ENCODE measurements at places on chromosomes 5 and 9. TPM values are rescaled to one million over a fixed set of nuclear protein-coding genes. Genes with fewer than 3 reads are reported as not detected.
A peak's percentile ranks its signal among the peaks of the same experiment; 100 is the strongest.

- peaks cover 1% of the 10 kb centered on the region for H3K36me3 ChIP-seq
- peak overlapping the region; percentile 54 for H3K27ac ChIP-seq
- peak overlapping the region; percentile 80 for H3K4me3 ChIP-seq
- H3K4me1 ChIP-seq = peaks cover 58% of the 10 kb centered on the region
Measured at GRCh38 chr9:5511935-5512580, 1.7 kb downstream of the PDCD1LG2 start.

GRCh38 chr5:154811653-154812465, 38.5 kb downstream of the FAXDC2 start:
- no peak overlapping the region for H3K4me3 ChIP-seq
- H3K36me3 ChIP-seq = peaks cover 80% of the 10 kb centered on the region
- no peak overlapping the region for H3K27ac ChIP-seq
- peak; percentile 43 for DNase-seq
- peaks cover 11% of the 10 kb centered on the region for H3K4me1 ChIP-seq

DNA sequence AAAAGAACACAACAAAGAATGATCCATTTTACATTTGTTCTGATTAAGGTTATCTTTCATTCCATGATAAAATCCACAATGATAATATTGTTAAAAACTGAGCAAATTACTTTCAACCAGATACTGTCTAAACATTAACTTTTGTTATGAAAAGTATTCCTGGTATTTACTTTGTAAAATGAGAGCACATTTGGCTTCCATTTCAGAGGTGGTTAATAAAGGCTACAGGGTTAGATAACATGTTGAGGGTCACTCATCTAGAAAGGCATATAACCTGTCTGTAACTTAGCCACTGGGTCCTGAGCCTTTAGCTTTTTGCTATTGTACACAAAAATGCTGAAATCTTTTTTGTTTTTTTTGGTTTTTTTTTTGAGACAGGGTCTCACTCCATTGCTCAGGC, 99.3 kb downstream of the ANXA2R start:
- H3K4me1 ChIP-seq = peaks cover 3% of the 10 kb centered on the region
- H3K4me3 ChIP-seq = no peak overlapping the region
- H3K27ac ChIP-seq = no peak overlapping the region
- DNase-seq = no peak
- peaks cover 3% of the 10 kb centered on the region for H3K36me3 ChIP-seq
- peaks cover 27% of the 10 kb centered on the region for H3K27me3 ChIP-seq

- H3K4me1 ChIP-seq = no peaks in the 10 kb centered on the region
- H3K4me3 ChIP-seq = no peak overlapping the region
- H3K27ac ChIP-seq = no peak overlapping the region
- H3K36me3 ChIP-seq = no peaks in the 10 kb centered on the region
- DNase-seq = no peak
Measured at GRCh38 chr5:167920589-167920988, 370.9 kb upstream of the WWC1 start.

DNA sequence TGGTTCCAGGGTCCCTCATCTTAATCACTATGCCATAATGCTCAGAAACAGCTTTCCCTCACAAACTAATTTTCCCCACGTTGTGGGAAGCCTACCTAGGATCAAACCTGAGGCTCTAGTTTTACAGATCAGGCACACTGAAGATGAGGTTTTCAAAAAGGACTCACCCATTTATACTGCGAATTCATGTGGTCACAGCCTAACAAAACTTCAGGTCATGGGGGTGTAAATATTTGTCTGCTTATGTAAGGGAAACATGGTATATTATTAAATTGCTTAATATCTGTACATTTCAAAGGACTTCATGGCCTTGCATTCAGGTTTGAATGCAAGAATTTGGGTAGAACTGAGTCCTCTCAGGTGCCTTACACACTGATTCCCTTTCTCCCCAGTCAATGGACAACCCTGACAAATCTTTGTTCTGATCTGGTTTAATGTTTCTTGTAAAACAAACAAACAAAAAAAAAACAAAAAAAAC, 12.1 kb downstream of the ZFAND5 start:
- no peaks in the 10 kb centered on the region for H3K27me3 ChIP-seq
- no peak overlapping the region for H3K27ac ChIP-seq
- peaks cover 68% of the 10 kb centered on the region for H3K36me3 ChIP-seq
- peaks cover 32% of the 10 kb centered on the region for H3K4me1 ChIP-seq
- H3K4me3 ChIP-seq = no peak overlapping the region
- no peak for DNase-seq

DNA sequence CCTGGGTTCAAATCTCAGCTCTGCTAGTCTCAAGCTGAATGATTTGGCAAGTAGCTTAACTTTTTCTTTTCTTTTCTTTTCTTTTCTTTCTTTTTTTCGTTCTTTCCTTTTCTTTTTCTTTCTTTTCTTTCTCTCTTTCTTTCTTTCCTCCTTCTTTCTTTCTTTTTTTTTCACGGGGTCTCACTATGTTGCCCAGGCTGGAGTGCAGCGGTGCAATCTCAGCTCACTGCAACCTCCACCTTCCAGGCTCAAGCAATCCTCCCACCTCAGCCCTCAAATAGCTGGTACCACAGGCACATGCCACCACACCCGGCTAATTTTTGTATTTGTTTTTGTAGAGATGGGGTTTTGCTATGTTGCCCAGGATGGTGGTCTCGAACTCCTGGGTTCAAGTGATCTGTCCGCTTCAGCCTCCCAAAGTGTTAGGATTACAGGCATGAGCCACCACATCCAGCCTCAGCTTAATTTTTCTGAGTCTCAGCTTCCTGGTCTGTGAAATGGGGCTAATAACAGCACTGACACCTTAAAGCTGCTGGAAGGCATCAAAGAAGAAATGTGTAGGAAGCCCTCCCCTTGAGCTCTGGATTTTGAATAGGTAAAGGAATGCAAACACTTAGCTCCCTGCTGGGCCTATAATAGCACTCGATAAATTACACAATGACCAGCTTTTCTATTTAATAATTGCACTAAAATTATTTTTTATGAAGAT, 17.5 kb upstream of the PPARGC1B start:
- DNase-seq = no peak
- no peaks in the 10 kb centered on the region for H3K36me3 ChIP-seq
- H3K27me3 ChIP-seq = peaks cover 25% of the 10 kb centered on the region
- no peak overlapping the region for H3K4me3 ChIP-seq
- H3K4me1 ChIP-seq = no peaks in the 10 kb centered on the region
- no peak overlapping the region for H3K27ac ChIP-seq

DNA sequence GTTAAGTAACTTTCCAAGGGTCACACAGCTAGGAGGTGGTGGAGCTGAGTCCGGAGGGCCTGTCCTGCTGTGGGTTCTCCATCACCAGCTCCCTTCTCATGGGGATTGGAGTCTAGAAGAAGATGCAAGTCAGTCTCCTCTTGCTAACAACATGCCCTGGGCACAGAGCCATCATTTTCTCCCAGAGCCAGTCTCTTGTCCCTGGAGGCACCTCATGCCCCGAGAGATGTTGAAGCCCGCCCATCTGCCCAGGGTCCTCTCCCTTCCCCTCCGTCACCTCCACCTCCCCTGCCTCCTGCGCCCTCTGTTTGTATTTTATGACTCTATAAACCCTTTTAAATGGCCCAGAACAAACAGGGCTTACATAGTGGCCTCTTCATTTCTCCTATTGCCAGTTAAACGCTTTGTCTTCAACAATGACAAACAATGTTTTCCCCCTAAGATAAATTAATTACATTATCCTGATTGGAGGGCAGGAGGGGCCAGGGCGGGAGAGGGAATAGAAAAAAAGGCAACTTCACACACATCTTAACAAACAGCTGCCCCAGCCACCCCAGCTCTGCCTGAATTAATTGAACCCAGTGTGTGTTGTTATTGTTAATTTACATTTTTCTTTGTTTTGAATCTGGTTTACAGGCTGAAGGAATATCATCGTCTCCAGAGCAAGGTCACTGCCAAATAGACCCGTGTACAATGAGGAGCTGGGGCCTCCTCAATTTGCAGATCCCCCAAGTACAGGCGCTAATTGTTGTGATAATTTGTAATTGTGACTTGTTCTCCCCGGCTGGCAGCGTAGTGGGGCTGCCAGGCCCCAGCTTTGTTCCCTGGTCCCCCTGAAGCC, 55.8 kb downstream of the ASS1 start:
- DNase-seq = no peak
- no peaks in the 10 kb centered on the region for H3K36me3 ChIP-seq
- no peak overlapping the region for H3K4me3 ChIP-seq
- H3K27me3 ChIP-seq = no peaks in the 10 kb centered on the region
- H3K4me1 ChIP-seq = no peaks in the 10 kb centered on the region

Gene BRINP1
- not detected for total RNA-seq

GRCh38 chr9:76585487-76586389, 126.8 kb downstream of the GCNT1 start:
- no peak overlapping the region for H3K27ac ChIP-seq
- no peak overlapping the region for H3K4me3 ChIP-seq
- peaks cover 13% of the 10 kb centered on the region for H3K27me3 ChIP-seq
- H3K36me3 ChIP-seq = no peaks in the 10 kb centered on the region

Gene ANKRD18A
- 3.9 TPM for total RNA-seq

DNA sequence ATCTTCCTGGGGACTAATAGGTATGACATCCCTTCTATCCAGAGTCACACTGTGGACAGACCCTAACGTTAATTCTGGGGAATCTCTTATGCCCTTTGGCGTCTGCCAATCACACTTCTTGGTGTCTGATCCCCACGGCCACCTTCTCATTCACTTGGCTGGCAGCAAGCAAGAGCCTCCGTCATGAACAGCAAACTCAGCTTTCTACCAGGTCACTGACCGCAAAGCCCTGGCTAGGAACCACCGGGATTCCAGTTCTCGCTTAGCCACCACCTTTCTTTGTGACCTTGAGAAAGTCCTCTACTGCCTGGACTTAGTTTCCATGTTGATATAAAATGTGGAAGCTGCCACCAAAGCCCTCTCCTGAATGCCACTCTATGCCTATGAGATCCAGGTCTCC, 67.7 kb upstream of the FCN1 start:
- no peak for DNase-seq
- no peak overlapping the region for H3K4me3 ChIP-seq
- no peaks in the 10 kb centered on the region for H3K27me3 ChIP-seq
- no peaks in the 10 kb centered on the region for H3K36me3 ChIP-seq
- H3K27ac ChIP-seq = no peak overlapping the region

- no peaks in the 10 kb centered on the region for H3K4me1 ChIP-seq
- DNase-seq = no peak
- H3K4me3 ChIP-seq = no peak overlapping the region
- no peaks in the 10 kb centered on the region for H3K36me3 ChIP-seq
Measured at GRCh38 chr9:82038897-82039296, 50.3 kb downstream of the SPATA31D1 start.

GRCh38 chr9:136996361-136997292, at the start of gene CLIC3:
CLIC3 (minus strand) TSS chr9:136996568; CDS start chr9:136996543, 25 bp downstream.
- peaks cover 10% of the 10 kb centered on the region for H3K36me3 ChIP-seq
- no peak within 1 kb of the TSS for H3K4me3 ChIP-seq
- peaks cover 30% of the 10 kb centered on the region for H3K4me1 ChIP-seq
- no peak within 1 kb of the TSS for H3K27ac ChIP-seq
- no peaks in the 10 kb centered on the region for H3K27me3 ChIP-seq
- no peak for DNase-seq

GRCh38 chr5:2686321-2687124, 65.0 kb downstream of the IRX2 start:
- H3K4me1 ChIP-seq = no peaks in the 10 kb centered on the region
- H3K27ac ChIP-seq = no peak overlapping the region
- no peak overlapping the region for H3K4me3 ChIP-seq
- no peaks in the 10 kb centered on the region for H3K36me3 ChIP-seq
- no peak for DNase-seq
- no peaks in the 10 kb centered on the region for H3K27me3 ChIP-seq

Gene PDZD2
- 0.05 TPM for total RNA-seq

DNA sequence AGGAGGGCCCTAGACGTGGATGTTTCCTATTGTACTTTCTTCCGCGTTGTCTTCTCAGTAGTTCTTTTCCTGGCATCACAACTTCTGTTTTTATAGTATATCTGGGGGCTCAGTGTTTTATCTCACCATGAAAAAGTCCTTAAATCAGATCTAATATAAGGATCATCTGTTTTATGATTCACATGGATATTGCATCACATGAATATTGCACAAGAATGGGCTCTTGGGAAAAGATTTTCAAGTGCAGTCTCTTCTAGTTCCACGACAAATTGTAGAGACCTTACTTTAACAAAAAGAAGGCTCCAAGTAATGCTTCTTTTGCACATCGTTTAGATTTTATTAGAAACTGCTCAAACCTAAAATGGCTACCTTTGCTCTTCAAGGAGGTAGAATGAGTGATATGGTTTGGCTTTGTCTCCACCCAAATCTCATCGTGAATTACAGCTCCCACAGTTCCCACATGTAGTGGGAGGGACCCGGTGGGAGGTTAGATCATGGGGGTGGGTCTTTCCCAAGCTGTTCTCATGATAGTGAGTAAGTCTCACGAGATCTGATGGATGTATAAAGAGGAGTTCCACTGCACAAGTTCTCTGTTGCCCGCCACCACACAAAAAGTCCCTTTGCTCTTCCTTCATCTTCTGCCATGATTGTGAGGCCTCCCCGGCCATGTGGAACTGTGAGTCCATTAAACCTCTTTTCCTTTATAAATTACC, 53.7 kb upstream of the FAM120A start:
- no peaks in the 10 kb centered on the region for H3K36me3 ChIP-seq
- DNase-seq = no peak
- H3K4me3 ChIP-seq = no peak overlapping the region
- peaks cover 9% of the 10 kb centered on the region for H3K27me3 ChIP-seq
- H3K27ac ChIP-seq = no peak overlapping the region

- DNase-seq = no peak
- no peaks in the 10 kb centered on the region for H3K36me3 ChIP-seq
- H3K4me3 ChIP-seq = no peak overlapping the region
- H3K4me1 ChIP-seq = no peaks in the 10 kb centered on the region
- H3K27me3 ChIP-seq = peaks cover 16% of the 10 kb centered on the region
Measured at GRCh38 chr5:38373743-38374142, 115.4 kb downstream of the EGFLAM start.
